AG09309 (cell line): ENCODE measurements at places on chromosomes 12 and 14.

GRCh38 chr14:97695456-97695981, 898.3 kb downstream of the VRK1 start:
- DNase-seq: no peak

GRCh38 chr14:90791486-90791885, 24.7 kb downstream of the TTC7B start:
- no peak for DNase-seq

DNA sequence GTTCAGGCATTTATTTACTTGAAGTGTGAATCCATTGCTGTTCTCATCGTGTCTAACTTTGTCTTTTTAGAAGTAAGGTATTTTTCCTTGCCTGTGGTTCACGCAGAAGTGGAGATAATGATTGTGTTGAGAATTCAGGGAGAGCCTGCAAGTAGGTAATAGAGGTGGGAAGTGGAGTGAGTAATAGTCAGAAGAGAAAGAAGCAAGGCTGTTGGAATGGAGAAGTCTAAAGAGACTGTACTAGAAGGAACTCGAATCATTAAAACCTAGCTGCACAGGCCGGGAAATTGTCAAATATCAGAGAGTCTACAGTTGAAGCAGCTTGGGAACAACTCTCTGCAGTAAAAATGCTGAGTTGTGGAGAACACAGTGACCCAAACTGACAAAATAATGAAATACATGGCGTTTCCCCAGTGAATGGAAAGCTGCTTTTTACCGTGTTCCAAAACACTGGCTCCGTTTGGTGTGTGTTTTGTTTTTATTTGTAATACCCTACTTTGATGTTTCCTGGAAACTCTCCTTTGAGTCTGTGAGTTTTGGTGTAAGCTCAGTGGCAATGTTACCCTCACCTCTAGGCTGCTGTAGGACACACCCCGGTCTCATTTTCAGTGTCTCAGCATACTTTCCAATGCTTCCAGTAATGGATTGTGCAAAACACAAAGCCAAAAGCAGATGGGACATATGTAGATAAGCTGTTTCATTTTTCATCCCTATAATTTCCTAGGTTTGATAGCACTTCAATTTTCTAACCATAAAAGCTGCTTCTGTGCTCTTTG, 146.6 kb downstream of the CRADD start:
- DNase-seq: no peak

DNA sequence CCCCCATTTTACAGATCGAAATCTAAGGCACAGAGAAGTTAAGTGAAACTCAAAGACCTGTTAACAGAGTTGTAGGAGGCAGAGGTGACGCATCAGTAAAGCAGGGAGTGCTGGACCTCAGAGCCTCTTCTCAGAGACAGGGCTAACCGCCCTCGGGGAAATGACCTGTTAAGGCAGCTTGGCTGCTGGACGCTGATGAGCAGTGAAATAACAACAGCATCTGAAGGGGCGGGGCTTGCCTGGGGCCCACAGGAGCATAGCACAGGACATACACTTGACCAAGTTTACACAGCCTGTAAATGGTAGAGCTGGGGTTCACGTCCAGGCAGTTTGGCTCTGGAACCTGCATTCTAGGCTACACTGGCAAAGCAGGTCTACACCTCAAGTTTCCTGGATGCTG, 39.3 kb downstream of the LRTM2 start:
- DNase-seq: no peak

GRCh38 chr14:22778084-22778483, 11.6 kb downstream of the OXA1L start:
- no peak for DNase-seq

GRCh38 chr14:92690171-92691011, 58.0 kb downstream of the LGMN start:
- DNase-seq: no peak

GRCh38 chr12:132498931-132499330, 9.0 kb downstream of the FBRSL1 start:
- no peak for DNase-seq
